Stimulated activated CD8-positive, alpha-beta memory T cell treated with anti-CD3 and anti-CD28 coated beads, Interleukin-2, amount 100 ng/mL, for 1 hour (primary cell): ENCODE measurements at places on chromosomes 7 and 10.

- no peak for DNase-seq
These were observed 9.4 kb upstream of the ETV1 start for GRCh38 chr7:13998866-13999265.

DNA sequence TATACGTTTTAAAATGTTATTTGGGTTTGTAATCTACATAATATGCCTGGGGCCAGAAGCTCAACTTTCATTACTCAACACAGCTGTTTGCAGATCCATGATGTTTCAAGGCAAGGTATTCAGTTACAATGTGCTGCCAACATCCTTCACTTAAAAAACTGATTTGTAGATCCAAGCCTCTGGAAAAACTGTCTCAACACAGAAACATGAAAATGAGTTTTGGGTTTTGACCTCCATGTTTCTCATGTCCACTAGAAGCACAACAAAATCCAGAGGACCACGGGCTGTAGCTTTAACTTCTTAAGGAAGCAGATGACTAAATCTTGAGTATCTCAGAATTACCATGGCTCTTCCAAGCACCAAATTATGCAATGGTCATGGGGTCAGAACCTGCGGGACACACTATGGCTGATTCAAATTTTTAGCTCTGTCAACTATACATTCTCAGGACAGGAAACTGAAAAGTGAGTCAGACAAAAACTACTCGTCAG, 247.1 kb upstream of the GRB10 start:
- DNase-seq = no peak

DNA sequence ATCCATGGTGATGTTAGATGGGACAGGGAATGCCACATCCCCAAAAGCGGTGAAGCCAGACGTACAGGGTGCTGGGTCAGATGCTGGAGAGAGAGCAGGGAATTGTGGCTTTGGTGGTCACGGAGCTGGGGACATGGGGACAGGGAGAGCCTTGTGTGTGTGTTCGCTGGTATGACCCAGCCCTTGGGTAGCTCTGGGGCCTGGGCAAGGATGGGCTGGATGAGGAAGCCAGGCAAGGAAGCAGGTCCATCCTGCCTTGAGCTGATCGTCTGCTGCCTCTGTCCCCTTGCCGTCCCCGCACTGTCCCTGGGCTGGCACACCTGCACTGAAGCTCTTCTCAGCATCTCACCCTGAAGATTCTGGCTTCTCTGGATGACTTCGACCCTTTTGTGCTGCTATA, 15.4 kb upstream of the CLDN4 start:
- DNase-seq = no peak

DNA sequence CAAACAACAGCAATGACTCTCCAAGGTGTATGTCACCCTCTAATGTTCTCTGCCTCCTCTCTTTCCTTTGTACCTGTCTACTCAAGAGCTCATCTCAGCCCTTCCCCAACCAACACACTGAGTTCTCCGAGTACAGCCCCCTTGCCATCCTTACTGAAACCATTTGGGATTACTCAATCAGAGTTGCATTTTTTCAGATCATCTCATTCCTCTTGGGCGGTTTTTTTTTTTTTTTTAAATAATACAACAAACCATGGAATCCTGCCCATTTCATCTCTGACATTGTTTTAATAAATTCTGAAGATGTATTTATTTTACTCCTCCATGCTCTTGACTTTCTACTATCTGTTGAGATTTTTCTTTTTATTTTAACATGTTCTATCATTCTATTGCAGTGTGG, 4.2 kb upstream of the CREB3L2 start:
- DNase-seq = no peak

DNA sequence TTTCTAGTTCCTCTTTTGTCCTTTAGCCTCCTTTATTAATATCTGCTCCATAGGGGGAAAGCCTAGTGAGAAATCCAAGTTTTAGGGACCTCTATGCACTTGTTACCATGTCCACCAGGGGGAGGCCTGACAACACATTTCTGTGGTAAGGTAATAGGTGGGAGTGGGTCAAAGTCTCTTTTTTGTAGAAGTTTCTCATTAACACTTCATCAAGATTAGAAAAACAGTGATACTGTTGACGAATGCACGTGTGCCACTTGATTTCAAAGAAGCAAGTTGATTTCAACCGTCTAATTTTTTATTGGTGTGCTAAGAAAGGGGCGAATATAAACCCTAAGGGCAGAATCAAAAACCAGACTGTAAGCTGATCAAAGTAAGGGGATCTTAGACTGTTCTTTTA, 30.6 kb downstream of the CISD1 start:
- no peak for DNase-seq

DNA sequence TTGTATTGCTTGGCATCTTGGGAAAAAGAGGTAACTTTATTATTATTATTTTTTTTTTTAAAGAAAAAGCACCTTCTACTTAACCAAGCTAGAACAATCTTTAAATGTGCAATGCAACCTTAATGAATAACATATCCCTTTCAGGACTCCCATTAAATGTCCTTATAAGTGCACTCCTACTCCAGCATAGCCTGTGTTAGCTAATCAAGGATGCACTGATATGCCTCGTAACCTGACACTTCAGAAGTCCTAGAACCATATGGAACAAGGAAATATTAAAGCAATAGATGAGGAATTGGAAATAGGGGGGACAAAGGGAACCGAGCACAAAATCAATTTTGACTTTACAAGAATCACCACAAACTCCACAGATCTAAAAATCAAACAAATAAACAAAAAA, 522.4 kb downstream of the PARD3 start:
- no peak for DNase-seq

DNA sequence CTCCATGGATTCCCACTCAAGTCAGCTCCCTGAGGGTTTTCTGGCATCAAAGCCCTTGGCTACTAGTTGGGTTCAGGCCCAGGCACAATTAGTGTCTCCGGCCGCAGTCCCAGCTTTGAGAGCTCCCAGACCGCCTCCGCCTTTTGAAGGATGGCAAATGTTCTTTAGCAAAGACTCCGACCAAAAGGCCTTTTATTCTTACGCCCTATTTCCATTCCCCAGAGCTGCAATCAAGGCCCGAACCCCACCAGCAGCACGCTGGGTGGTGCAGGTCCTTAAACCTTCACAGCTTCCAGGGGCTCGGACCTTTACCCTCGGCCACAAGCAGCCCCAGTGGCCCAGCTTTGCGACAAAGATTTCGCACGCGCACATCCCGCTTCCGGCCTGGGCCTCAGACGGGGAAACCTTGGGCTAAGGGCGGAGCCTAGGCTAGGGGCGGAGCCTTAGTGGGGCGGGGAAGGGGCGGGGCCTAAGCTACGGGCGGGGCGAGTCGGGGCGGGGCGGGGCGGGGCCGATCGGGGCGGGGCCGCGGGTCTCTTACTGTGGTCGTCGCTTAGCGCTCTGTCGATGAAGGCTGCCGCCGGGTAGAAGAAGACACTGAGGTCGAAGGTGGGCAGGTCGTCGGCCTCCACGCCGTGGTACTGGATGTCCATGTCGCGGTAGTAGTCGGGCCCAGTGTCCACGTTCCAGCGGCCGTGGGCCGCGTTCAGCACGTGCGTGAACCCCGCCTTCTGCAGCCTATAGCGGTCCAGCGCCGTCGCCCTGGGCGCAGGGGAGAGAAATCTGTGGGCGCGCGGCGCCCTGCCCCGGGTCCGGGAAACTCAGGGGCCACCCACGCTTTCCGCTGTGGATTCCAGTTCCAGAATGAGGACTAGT, 68.0 kb upstream of the SAMD8 start:
- peak; percentile 20 for DNase-seq
